ENCODE measurements at places on chromosomes 7 and 10.
A peak's percentile ranks its signal among the peaks of the same experiment; 100 is the strongest.

- no peak for DNase-seq
Measured at GRCh38 chr7:95004618-95005247, 97.3 kb downstream of the PPP1R9A start.

GRCh38 chr10:72065439-72066025 lies 22.8 kb downstream of the SPOCK2 start:
- peak; percentile 37 for DNase-seq

- DNase-seq, result no peak
Measured at GRCh38 chr10:84837041-84837812, 508.8 kb downstream of the CCSER2 start.

GRCh38 chr7:69880840-69881239 lies 282.6 kb downstream of the AUTS2 start:
- no peak for DNase-seq

GRCh38 chr10:114242235-114242634 lies 3.2 kb downstream of the VWA2 start:
- no peak for DNase-seq

Measured in fibroblast of pulmonary artery (primary cell).